GM10248 (cell line): ENCODE measurements at places on chromosomes 11 and 22.
A peak's percentile ranks its signal among the peaks of the same experiment; 100 is the strongest.

DNA sequence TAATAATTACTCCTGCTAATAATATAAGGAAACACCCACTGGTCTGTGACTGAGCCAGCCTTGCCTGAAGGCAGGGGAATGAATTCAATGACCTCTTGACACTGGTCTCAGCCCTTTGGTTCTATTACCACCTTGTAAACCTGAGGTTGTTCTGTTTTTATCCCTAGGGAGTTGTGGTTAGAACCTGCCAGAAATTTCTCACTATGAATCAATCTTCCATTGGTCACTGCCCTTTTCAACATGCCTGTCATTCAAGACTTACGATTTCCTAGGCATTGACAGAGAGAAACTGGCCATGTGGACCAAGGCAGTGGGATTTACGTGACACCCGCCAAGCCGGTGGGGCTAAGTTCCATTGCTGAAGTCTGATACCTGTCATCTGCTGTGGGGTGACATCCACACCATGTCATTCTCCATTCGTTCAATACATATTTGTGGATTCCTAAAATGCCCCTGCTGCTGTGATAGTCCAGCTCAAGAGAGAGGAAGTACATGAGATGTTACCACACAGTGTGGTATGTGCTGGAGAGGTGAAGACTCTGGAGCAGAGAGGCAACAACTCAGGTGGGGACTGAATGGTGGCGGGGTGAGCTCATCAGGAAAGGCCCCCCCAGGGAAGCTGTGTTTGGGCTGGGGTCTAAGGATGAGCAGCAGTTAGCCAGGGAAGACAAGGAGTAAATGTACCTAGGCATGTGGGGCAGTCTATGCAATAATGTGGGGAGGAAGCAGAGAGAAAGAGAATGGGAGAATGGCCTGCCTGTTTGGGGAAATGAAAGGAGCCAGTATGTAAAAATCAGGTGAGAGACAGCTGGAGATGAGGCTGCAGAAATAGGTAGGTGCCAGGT, 15.2 kb upstream of the EHF start:
- DNase-seq: no peak

- DNase-seq: no peak
Observed at GRCh38 chr11:114051558-114051957, 8.0 kb upstream of the ZBTB16 start.

DNA sequence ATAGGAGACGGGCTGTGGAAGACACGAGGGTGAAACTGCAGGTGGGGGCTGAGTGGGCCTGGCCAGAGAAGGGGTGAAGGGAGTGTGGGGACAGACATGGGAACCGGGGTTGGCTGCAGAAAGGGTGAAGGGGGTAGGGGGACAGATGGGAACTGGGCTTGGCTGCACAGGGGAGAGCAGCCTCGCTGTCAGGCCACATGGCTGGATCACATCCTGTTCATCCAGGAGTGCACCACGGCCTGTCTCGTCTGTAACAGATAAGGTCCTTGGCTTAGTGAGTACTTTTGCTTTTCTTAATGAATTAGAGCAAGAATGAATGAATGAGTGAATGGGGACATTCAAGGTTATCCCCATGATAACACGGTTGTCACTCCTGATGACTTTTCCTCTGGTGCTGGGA, 13.5 kb downstream of the FBLN1 start:
- DNase-seq: no peak

- no peak for DNase-seq
Observed at GRCh38 chr22:40511604-40512003, 124.9 kb downstream of the MRTFA start.

GRCh38 chr11:64285885-64286800, 495 bp downstream of the GPR137 start:
- no peak for DNase-seq

- no peak for DNase-seq
Observed at GRCh38 chr22:37202001-37202555, 10.2 kb downstream of the SSTR3 start.

- peak; percentile 75 for DNase-seq
Observed at GRCh38 chr22:42931421-42932196, 74.5 kb upstream of the ARFGAP3 start.

- no peak for DNase-seq
Observed at GRCh38 chr11:27618281-27618915, 81.9 kb downstream of the BDNF start.

DNA sequence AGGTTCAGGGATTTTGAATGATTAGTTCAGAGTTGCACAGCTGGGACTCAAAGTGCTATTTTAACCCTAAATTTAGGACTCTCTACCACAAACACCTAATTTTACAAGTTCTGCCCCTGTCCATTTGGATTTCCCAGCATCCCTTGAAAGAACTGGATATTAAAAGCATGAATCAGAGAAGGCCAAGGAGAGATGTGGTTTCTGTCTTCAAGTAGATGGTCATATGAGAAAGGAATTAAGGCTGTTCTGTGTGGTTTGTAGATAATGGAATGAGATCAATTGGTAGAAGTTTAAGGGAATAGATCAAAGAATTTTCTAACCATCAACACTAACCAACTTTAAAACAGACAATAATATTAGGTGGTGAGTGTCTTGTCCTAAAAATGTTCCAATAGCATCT, 106.4 kb upstream of the TENM4 start:
- no peak for DNase-seq

DNA sequence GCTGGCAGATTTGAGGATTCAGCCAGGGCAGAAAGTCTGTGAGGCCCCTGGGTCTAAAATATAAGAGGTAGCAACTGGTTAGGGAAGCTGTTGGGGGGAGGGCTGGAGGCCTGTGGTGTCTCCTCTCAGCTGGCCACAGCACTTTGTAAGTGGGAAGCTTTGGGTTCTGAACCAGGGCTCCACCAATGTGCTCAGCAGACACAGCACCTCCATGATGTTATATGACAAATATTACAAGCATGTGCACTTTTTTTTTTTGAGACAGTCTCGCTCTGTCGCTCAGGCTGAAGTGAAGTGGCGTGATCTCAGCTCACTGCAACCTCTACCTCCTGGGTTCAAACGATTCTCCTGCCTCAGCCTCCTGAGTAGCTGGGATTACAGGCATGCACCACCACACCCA, 8.0 kb downstream of the ARHGAP1 start:
- DNase-seq: no peak

DNA sequence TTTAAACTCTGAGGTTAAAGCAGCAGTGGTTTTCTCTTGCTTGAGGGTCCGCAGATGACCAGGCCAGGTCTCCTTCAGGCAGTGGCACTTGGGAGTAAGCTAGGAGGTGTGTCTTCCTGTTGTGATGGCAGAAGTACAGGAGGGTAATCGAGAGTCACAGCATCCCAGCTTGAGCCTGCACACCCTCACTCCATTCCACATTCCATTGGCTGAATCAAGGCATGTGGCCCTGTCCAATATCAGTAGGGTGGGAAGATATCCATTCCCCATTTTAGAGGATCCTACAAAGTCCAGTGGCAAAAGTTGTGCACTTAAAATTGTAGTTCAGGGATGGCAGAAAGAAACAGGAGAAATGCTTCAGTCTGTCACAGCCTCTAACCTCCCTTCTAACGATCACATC, 23.3 kb downstream of the OSBP2 start:
- no peak for DNase-seq

- no peak for DNase-seq
Observed at GRCh38 chr11:105821781-105822180, 200.3 kb downstream of the MSANTD4 start.

DNA sequence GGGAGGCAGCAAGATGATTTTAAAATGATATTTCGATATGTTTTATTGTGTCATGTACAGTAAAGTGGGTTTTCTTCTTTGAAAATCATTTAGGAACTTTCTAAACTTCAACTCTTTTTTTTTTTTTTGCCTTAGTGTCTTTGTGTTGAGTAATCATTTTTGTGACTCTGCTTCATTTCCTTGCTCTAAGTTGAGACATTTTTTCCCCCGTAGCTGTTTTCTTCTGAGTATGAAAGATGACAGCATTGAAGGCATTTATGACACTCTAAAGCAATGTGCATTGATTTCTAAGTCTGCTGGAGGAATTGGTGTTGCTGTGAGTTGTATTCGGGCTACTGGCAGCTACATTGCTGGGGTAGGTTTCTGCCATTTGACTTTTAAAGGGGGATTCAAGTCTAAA, 23.5 kb downstream of the RRM1 start:
- no peak for DNase-seq

DNA sequence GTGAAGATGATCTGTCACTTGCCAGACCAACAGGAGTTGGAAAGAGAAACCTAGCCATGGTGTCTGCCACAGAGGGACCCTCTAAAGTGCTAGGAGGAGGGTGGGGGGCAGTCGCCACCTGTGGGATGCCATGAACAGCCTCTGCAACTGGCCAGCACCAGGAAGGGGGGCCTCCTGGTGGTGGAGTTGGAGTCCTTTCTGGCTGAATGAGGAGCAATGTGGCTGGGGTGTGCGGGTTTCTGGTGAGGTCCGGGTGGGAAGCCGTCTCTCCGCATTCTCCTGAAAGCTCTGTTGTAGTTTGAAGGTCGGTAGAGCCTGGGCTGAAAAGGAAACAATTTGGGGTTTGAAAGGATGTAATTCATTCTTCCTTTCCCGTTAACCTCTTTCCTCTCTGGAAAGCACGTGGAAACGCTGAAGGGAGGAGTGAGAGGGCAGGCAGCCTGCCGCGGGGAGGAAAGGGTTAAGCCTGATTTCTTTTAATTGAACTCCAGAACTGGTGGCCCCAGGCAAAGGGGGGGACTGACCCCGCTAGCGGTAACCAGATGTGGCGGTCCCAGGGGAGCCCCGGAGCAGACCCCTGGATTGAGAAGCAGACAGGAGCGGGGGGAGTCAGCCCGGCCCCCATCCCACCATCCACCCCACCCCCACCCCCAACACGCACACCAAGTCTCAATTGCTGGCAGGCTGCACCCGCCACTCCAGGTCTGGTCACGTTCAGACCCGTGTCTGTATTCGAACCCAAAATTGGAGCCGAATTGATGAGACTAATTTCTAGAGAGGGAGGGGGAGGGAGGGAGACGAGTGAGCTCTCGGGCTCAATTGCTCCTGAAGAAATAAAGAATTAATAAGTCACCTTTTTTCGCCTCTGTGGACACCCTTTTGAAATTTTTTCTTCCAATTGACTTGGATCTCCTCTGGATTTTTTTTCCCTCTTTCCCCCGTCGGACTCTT, 1.8 kb upstream of the FLI1 start:
- DNase-seq: peak; percentile 27

GRCh38 chr11:77211040-77211451, 83.0 kb downstream of the MYO7A start:
- DNase-seq: no peak

- DNase-seq: no peak
Observed at GRCh38 chr11:126090452-126090851, 27.8 kb upstream of the CDON start.
